Kasumi-1 (cell line): ENCODE measurements at places on chromosomes 11 and 22.
A peak's percentile ranks its signal among the peaks of the same experiment; 100 is the strongest.

- no peak for DNase-seq
Measured at GRCh38 chr11:118128721-118129470, 23.7 kb downstream of the SCN4B start.

DNA sequence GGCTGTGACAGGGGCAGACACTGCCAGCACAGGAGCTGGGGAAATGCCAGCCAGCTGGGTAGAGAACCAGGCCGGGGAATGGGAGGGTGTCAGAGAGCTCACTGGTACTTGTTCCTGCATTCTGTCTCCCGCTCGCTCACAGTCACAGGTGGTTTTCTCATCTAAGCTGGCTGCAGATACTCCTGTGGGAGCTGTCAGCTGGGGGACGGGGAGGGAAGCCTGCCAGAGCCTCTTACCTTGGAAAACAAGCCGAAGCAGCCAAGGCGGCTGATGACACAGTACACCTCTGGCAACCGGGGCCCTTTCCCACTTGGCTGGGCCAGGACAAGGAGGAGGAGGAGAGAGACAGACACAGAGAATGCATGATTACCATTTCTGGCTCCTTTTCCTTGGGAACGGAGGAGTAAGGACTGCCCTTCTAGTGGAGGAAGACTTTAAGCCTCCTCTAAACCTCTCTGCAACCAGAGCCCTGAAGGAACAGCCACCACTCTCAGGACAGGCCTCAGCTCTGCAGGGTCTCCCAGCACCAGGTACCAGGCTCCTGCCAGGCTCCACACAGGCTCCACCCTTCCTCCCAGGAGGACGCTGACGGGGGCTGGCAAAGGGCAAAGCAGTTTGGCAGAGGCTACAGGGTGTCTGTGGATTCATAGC is 25.1 kb downstream of the RPL27A start:
- DNase-seq = no peak

DNA sequence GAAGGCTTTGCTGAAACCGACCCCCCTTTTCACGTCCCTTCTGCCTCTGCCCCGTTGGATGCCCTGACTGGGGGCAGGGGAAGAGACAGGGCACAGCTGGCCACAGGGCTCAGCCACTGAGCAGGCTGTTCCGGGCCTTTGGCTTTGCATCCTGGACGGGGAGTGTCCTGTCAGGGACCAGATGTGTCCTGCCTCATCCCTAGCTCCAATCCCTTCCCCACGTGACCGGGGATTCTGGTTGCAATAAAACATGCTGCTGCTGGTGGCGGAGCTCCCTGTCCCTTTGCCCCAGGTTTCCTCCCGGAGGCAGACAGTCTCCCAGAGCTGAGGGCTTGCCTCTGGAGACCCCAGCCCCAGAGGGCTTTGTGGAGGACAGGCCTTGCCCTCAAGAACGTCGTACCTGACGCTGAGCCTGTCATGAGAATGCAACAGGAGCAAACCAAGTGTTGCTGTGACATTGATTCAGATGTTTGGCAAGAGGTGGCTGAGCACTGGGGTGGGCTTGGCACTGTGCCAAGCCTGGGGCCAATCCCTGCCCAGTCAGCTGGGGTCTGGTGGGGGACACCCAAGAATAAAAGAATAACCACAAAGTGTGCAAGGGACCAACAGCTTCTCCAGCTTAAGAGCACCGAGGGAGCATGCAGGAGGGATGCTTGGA is 7.3 kb downstream of the CDC42EP2 start:
- no peak for DNase-seq

- DNase-seq = no peak
Measured at GRCh38 chr11:104772806-104773241, 125.4 kb downstream of the CASP12 start.

DNA sequence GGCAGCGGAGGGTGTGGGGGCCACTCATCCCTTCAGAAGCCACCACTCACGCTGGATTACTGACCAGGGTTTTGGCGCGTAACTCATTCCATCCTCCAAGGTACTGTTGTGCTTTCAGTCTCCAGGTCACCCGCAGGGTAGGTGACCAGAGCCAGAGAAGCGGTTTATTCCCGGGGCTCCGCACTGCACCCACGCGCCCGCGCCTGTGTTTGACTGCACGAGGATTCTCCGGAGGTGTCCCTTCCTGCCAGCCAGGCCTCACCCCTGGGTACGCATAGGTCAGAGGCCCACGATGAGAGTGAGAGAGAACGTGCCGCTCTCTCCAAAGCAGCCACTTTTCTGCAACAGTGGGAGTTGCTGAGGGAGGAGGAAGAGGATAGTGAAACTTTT is 55.5 kb downstream of the TRAF6 start:
- no peak for DNase-seq

- DNase-seq = no peak
Measured at GRCh38 chr11:45341372-45341771, 55.2 kb upstream of the SYT13 start.

DNA sequence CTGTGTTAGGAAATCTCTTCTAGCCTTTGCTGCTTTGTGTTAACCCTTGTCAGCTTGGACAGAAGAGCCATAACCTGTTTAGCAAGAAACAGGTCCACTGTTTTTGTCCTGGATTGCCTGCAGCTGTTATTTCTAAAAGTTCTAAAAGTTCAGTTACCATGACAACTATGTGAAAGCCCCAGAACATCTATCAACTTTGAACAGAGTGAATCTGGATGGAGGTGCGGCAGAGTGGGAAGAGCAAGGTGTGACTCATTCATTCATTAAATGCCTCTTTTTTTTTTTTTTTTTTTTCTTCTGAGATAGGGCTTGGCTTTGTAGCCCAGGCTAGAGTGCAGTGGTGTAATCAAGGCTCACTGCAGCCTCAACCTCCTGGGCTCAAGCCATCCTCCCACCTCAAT is 50.5 kb downstream of the RBX1 start:
- DNase-seq = no peak

DNA sequence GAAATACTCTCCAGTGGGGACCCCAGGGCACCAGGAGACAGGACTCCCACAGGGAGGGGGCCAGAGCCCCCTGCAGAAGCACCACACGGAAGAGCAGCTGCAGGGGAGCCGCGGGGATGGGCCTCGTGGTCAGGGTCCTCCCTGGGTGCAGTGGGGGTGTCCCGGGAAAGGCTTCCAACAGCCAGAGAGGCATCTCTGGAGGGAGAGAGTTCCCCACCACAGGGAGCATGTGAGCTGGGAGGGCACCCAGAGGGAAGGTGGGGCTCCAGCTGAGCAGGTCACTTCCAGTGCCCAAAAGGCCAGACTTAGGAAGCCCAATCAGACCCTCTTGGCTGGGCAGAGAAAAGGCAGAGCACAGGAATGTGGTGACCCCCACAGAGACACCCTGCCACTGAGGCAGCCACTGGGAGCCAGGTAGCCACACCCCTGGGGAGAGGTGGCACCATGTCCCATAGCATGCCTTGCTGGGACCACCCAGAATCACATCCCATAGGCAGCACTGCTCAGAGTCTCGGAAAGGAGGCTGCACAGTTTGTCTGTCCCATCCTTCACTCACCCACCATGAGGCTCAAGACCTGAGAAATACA is 49.9 kb upstream of the LMO1 start:
- no peak for DNase-seq

- no peak for DNase-seq
Measured at GRCh38 chr11:94656968-94657367, 89.8 kb downstream of the PIWIL4 start.

- no peak for DNase-seq
Measured at GRCh38 chr11:118892964-118893363, 9.3 kb downstream of the CXCR5 start.

DNA sequence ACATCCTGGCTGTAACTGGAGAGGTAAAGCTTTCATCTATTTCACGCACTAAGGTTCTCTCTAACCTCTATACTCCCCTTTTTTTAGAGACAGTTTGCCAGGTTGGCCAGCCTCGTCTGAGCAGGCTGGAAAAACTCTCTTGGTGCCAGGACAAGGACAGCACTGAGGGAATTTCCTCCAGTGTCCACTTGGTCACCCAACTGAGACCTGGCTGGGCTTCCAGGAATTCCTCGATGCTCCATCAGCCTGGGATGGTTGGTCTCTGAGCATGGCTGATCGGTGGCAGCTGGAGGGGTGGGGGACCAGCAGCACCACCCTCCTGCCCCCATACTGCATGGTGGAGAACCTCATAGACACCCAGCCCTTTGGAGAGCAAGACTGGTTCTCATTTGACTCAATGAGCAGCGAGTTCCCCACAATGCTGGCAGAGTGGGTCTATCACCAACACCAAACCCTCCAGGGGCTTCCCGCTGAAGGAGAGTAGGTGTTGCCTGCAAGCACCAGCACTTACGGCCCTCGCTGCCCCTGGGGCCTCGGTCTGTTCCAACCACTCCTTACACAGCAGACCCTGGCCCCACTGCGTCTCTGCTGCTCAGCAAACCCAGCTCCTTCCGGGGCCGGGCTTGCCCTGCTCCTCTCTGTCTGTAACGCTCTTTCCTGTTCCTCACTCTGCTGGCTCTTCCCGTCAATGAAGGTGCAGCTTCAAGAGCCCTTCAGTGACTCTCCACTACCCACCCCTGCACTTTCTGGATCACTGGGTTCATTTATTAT is 122.2 kb downstream of the ST3GAL4 start:
- peak; percentile 90 for DNase-seq

DNA sequence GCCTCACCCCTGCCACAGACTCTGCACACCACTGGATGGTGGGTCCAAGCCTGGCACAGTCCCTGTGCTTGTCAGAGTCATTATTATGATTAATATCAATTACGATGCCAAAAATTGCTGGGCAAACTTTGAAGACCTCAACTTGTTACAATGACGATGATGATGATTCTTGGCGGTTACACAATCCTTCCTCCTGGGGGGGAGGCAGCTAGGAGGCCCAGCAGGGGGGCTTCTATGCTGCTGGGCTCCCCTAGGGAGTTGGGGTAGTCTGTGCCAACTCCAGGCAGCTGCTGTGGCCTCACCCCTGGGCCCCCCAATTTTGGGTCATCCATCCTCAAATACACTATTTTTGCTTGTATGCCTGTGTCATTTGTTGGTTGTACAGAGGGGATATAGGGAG is 12.0 kb downstream of the SLC35E4 start:
- no peak for DNase-seq

DNA sequence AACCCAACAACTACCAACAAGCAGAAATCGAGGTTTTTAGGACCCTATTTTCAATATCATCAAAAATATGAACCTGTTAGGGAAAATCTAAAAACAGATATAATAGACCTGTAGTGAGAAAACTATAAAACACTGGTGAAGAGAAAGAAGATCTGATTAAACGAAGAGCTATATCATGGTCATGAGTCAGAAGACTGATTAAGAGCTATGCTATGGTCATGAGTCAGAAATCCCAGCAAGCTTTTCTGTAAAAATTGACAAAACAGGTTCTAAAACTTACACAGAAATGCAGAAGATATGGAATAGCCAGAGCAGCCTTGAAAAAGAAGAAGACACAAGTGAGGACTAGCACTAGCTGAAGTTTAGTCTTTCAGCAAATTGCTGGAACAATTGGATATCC is 345.0 kb downstream of the TBC1D22A start:
- no peak for DNase-seq

- DNase-seq = no peak
Measured at GRCh38 chr22:39925273-39925672, 24.4 kb downstream of the GRAP2 start.

DNA sequence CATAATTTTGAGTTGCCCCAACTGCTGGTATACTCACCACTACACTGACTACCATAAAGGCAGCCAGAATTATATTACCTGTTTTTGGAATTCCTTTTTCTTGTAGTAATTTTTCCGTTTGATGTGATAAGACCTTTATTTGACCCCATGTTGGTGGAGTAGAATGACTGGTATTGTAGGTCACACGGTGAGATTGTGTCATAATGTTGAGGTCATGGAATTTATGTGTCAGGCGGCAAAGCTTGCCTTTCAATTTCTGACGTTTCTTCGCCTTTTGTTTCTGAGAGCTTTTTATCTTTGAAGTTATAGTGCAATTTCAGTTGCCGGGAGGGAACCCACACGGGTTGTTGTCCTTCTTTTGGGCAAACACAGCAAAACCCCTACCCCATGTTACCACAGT is 13.0 kb downstream of the OR52K1 start:
- no peak for DNase-seq

GRCh38 chr11:109998921-109999320 is 94.3 kb upstream of the ZC3H12C start:
- DNase-seq = no peak

DNA sequence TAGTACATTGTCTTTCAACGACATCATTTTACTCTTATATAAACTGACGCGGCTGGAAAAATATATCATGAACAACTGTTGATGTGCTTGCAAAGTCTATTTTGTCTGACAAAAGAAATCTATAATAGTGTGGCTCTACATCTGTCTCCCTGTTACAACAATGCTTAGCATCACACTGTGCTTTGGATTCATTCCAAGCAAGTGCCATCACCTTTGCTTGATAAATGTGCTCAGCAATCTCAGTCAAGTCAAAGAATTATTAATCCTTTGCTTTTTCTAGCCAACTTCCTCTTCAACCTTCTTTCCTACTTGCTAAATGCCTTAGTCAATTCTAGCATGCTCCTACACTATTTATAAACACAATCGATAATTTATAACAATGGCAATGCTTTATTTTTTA is 140.5 kb downstream of the FCHSD2 start:
- DNase-seq = no peak

GRCh38 chr22:45512363-45512762 is 9.7 kb downstream of the FBLN1 start:
- DNase-seq = no peak
